ENCODE measurements at places on chromosomes 1 and 21. TPM values are rescaled to one million over a fixed set of nuclear protein-coding genes. Genes with fewer than 3 reads are reported as not detected.

GRCh38 chr21:31781737-31782136, 49.8 kb upstream of the SCAF4 start:
- DNase-seq, result no peak

DNA sequence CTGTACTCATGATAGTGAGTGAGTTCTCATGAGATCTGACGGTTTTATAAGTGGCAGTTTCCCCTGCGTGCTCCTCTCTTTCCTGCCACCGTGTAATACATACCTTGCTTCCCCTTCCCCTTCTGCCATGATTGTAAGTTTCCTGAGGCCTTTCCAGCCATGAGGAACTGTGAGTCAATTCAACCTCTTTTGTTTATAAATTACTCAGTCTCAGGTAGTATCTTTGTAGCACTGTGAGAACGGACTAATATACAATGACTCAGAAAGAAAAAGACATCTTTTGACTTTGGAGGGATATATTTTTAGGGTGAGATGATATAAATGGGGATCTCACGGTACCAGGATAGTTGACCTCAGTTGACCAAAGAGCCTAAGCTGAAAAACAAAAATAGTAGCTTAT, 74.7 kb upstream of the BACH1 start:
- DNase-seq, result no peak

GRCh38 chr1:74611887-74612286, 61.7 kb downstream of the ERICH3 start:
- no peak for DNase-seq

DNA sequence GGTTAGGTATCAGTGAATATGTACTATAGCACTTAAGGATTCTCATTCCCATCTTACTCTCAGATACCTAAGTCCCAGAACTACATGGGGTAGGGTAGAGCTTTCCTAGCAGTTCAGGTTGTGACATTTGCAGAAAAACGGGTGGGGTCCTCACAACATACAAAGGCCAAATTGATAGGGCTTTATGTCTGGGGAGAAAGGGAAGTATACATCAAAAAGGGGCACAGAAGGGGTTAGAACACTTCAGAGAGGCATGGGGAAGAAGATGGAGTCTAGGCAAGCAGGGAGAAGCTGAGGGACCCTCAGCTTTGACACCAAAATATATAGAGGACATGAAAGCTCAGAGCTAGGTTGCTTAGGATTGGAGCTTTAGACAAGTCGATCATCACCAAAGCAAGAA, 3.6 kb downstream of the UROD start:
- DNase-seq, result no peak

DNA sequence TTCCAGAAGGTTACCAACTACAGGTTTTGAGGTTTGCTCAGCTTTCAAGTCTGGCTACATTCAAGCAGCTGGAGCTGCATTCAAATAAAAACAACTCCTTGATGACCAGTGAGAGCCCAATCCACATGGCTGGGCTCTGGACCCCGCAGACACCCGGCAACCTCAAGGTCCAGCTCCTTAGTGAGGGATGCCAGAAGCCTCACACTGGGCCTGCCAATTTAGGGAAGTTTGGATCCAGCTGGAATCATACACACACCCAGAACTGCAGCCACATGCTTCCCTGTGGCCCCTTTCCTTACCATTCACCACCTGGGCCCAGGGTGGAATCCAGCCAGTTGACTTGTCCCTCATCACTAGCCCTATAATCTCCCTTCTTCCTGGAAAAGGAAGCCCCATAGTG, 123.7 kb downstream of the UBE2U start:
- DNase-seq, result no peak

- DNase-seq, result no peak
Measured at GRCh38 chr1:42983253-42983652, 24.6 kb upstream of the SLC2A1 start.

- no peak for DNase-seq
Measured at GRCh38 chr1:160724465-160725242, 13.0 kb upstream of the CD48 start.

GRCh38 chr1:52402860-52403240, 1.4 kb downstream of the ORC1 start:
- DNase-seq, result no peak

DNAH14 gene
- not detected for polyA plus RNA-seq

SETSIP gene
- polyA plus RNA-seq, result not detected

NDUFV3 gene
- 9.1 TPM for polyA plus RNA-seq

MNDA gene
- 0.29 TPM for polyA plus RNA-seq

Data from CD4-positive, alpha-beta memory T cell (primary cell).